Left cardiac atrium (tissue), 4 donors: ENCODE measurements at places on chromosomes 6 and 20. TPM values are rescaled to one million over a fixed set of nuclear protein-coding genes. Genes with fewer than 3 reads are reported as not detected.
A peak's percentile ranks its signal among the peaks of the same experiment; 100 is the strongest.

- peak; percentile 36 for DNase-seq
These were observed 12.7 kb downstream of the SAYSD1 start for GRCh38 chr6:39102071-39102820.

The BTN2A1 gene
- 16.1 TPM for total RNA-seq

DNA sequence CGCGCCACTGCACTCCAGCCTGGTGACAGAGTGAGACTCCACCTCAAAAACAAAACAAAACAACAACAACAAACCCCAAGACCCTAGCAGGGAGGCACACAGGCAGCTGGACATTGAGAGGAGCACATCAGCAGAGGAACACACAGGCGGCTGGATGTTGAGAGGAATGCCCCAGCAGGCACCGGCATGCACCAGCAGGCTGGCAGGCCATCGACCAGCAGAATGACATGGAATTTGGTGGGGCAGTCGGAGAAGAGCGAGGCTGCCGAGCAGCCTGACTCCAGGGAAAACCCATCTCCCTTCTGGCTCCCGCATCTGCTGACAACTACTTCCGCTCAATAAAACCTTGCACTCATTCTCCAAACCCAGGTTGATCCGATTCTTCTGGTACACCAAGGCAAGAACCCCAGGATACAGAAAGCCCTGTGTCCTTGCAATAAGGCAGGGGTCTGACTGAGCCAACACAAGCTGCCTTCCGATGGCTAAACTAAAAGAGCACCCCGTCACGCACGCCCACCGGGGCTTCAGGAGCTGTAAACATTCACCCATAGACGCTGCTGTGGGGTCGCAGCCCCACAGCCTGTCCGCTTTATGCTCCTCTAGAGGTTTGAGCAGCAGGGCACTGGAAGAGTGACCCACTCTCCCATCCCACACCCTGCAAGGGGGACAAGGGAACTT, 60.2 kb downstream of the SLC22A23 start:
- DNase-seq: no peak

The PPIL6 gene
- 3.0 TPM for total RNA-seq

- no peak for DNase-seq
These were observed 56.7 kb upstream of the PSMF1 start for GRCh38 chr20:1061484-1062221.

GRCh38 chr20:17882065-17882833, 86.3 kb downstream of the SNX5 start:
- no peak for DNase-seq

DNA sequence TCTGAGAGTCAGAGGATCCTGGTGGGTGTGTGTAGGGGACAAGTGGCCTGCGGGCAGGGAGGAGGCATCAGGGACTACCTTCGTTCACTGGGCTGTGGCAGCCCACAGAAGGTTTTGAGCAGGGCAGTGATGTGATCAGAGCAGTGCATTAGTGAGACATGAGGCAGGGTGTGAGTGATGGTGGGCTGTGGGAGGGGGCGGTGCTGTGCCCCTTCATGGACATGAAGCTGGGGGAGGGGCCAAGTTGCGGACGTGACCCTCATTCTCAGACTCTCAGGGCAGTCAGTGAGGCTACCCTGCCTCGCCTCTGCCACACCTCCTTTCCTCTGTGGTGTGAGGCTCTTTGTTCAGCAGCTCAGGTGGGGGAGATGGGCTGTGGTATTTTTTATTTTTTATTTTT, 142.2 kb upstream of the RNF24 start:
- DNase-seq: no peak

DNA sequence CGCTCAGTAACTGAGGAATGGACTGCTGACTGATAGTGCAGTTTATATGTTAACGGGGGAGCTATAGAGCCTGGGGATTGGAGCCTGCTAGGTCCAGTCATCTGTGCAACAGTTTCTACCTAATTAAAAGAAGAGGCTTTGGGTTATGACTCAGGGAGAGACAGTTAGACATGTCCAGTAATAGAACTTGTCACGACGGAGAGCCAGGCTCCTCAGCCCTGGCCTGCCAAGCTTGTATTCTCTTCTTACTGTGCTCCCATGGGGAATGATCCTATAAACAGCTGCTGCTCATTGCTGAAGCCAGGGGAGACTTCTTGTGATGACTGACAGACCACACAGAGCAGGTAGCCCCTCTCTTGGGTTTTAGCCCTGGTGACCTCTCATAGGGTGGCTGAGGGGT, 69.3 kb downstream of the SYNJ2 start:
- DNase-seq: peak; percentile 3

- no peak for DNase-seq
These were observed 140.4 kb downstream of the NCOA3 start for GRCh38 chr20:47642118-47642517.

DNA sequence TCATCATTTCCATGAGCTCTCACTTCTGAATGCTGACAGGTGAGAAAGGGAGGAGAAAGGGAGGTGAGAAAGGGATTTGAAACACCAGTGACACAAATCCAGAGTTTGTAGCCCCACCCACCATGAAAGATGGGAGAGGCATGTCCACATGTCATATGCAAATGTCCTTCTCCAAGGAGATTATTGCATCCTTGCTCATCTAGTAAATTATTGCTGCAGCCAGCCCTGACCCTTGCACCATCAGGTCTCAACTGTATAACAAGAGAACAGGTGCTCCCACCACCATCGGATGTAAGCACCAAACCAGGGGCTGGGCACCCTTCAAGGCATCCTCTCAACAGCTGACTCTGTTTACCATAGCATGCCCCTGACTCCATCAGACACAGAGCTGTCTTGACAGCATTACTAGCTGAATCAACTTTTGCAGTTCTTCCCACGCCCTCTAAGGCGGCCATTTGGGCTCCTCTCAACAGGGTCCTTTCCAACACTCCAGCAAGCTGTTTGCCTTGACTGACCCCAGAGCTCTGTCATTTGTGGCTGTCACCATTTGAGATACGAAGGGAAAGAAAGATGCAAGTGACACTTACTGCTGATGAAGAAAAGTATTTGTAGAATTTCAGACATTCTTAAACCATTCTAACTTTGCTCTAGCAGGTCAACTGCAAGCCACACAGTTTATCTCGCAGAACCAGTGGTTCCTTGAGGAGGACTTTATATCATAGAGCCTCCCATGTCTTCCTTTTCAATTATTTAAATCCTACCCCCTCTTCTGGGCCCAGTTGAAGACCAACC, 14.2 kb downstream of the GFOD1 start:
- no peak for DNase-seq

The SNAP25 gene
- 0.97 TPM for total RNA-seq
